ENCODE measurements at places on chromosomes 6 and 20.

DNA sequence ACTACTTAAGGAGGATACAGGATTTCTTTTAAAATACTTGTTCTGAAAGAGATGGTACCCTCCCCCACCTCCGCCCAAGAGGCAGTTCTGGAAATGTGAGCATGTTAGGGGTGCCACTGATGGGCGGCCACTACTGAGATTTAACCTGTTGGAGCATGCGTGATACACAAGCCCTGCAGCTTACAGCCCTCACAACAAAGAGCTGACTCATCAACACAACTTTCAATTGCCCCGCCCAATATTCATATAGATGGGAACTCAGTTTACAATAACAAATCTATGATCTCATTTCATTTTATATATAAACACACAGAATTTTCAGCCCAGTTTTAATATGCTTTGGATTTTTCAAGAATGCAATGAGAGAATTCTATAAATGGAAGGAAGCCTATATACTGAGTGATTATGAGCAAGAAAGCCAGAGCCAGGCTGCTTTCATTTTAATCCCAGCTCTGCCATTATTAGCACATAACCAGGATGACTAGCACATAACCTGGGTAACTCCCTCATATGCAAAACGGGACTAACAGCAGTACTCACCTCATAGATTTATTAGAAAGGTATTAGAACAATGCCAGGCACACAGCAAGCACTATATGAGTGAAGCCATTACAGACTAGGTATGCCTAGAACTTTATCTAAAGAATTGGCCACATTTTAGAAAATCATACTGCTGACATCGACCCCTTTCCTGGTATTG lies 45.6 kb upstream of the IPCEF1 start:
- no peak for DNase-seq

GRCh38 chr6:80544555-80544954 lies 438.1 kb downstream of the BCKDHB start:
- no peak for DNase-seq

GRCh38 chr6:140414966-140415620 lies 1040.6 kb upstream of the CITED2 start:
- no peak for DNase-seq

DNA sequence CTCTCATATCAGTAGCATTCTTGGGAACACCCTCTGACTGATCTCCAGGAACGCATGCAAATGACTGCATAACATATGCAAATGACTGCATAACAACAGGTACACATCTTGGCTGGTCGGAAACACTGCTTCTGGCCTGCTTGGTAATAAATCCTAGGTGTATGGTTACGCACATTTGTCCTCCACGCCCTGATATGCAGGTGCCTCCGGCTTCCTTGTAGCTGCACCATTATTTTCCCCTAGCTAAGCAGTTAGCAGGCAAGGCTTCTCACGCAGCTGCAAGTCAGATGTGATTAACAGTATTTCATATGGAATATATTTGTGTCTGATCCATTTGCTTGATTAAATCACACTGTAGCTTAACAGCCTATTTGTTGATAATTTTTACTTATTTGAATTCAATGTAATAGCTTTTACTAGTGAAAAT lies 5.9 kb downstream of the RPS6KA2 start:
- no peak for DNase-seq

GRCh38 chr20:36248836-36249235 lies 12.6 kb downstream of the AAR2 start:
- DNase-seq, result no peak

DNA sequence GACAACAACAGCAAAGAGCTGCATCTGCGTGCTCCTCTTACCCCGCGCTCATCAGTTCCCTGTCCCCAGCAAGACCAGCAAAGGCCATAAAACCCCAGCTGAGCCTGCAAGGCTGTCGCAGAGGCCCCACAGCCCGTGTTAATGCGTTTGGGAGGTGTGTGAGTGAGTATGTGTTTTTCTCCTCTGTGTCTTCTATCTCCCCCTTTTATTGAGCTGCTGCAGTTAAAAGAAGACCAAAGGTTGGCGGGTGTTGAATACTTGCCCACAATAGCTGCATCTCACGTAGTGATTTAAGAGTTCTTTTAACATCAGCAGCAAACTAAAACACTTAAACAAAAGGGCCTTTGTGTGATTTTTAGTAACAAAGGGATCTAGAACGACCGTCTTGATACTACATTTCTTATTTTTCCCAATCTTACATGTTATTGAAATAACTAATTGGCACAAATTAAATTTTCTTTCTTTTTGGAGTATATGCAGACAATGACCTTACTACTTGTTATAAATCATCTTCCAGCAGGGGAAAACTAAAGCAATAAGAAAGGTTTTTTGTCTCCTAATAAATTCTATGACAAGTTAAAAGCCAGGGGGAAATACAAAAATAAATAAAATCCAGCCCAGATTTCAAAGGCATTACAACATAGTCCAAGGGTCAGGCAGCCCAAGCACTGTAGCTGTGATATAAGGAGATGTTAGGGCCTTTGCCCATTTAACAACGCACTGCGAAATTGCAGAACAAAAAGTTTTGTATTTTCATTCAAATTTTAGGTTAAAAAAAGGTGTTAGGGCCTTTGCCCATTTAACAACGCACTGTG lies 27.2 kb upstream of the CNKSR3 start:
- no peak for DNase-seq

GRCh38 chr20:19767070-19767469 lies 9.0 kb downstream of the RIN2 start:
- DNase-seq, result no peak

DNA sequence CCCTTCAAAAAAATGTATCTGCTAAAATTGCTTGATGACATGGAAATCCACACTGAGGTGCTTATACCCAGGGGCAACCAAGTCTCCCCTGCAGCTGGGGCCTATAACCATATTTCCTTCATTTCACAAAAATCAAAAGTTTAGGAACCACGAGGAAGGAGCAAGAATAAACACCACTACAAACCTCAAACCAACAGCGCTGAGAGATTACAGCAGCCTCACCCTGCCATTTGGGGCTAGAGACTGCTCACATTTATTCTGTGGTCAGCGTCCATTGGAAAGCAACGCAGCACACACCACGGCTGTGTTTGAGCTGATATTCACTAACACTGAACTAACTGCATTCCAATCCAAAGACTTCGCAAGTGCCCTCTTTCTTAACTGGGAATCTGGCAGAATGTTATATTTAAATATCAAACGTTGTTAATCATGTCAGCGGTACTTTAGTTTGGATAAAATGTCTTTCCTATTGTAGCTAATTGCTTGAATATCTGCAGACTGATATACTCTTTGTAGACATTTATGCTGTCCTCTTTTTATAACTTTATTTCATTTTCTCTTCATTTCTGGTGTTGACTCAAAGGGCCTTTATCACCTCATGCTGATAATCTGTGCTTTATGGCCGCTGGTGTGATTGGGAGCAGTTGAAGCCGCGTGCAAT lies 94.6 kb downstream of the FOXA2 start:
- DNase-seq, result no peak

DNA sequence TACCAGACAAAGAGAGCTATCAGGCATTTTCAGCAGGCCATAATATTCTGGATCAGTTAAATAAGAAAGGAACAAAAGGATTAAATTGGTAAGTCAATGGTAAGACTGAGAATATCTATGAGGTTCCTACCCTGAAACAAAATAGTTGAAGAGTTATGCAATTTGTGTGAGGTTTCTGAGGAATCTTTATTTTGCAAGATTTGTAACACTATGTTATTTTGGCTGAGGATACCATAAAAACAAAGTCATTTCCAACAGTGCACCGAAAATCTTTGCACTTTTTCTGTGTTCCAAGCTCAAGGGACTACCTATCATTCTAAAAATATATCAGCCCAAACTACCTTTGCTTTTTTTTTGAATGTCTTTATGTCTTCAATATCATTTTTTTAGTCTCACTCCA lies 383.3 kb upstream of the CITED2 start:
- no peak for DNase-seq

DNA sequence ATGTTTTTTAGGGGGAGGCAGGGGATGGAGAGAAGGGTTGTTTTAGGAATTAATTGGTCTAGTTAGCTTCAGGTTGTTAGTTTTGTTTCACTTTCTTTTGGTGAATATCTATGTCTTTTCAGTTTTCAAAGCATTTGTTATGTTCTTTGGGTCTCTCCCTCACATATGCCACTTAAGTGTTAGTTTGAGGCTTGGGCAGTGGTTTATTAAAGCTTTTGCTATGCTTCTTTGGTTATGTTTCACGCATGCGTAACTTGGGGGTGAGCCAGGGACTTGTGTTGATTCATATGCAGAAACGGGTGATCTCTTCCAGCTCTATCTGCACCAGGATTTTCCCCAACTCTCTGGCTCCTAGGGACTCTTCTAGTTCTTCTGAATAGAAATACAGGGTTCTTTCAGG lies 11.4 kb upstream of the MMS22L start:
- no peak for DNase-seq

DNA sequence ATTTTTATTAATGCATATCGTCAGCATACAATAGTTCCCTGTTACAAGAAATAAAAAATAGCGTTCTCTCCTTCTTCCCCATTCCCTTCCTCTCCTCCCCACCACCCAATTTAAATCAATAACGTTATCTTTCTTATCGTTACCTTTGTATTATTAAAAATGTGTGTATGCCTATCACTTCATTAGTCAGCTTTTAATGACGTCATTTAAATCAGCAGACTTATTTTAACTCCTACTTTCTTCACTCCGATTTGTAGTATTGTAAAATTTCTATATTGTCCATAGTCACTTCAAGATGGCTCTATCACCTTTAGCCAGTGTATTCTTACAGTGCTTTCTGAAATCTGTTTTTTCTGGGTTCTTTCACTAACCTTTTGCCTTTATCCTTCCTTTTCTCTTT lies 89.1 kb downstream of the MKKS start:
- no peak for DNase-seq

- DNase-seq, result no peak
Observed at GRCh38 chr6:33856655-33857054, 52.9 kb upstream of the MLN start.

GRCh38 chr6:4567141-4567540 lies 209.1 kb upstream of the CDYL start:
- no peak for DNase-seq

DNA sequence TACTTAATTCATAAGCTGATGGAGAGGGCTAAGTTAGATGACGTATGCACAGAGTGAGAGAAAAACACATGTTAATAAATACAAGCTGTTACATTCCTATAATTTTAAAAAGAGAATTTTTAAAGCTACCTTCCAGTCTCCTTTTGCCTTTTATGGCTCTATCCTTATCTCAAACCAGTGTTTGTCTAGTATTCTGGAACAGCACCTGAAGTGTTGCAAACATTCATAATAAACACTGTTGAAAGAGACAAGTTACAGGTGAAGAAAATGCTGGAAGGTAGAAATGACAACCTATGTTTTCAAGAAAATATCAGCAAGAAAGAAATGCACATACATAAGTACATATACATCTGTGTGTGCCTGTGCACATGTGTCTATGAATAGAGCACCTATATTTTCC lies 409.1 kb downstream of the PKHD1 start:
- DNase-seq, result no peak

DNA sequence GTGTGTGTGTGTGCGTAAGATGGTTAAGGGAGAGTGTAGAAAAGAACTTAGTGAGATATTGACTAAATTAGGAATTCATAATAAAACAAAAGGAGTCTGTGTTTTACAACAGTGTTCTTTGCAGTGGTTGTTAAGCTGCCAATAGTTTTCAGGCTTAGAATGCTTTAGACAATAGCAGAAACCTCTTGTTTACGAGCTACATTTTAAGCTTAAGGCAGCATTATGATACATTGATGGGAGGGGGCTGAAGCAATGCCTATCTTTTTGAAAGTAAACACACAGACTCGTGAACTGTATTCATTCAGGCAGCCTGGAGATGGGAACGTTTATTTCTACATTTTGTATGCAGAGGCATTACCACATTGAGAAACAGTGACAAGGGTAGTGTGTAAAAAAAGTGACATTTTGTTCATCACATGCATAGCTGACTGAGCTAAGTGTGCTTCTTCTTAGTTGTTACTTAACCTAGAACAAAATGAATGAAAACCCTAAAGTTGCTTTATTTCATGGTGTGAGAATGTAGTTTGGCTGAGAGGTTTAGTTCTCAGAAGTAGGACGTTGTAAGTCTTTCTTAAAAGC lies 21.2 kb downstream of the CLVS2 start:
- no peak for DNase-seq

GRCh38 chr20:51481341-51481914 lies 61.1 kb downstream of the NFATC2 start:
- DNase-seq, result no peak

GRCh38 chr20:44600758-44601201 lies 18.4 kb downstream of the PKIG start:
- DNase-seq, result no peak

DNA sequence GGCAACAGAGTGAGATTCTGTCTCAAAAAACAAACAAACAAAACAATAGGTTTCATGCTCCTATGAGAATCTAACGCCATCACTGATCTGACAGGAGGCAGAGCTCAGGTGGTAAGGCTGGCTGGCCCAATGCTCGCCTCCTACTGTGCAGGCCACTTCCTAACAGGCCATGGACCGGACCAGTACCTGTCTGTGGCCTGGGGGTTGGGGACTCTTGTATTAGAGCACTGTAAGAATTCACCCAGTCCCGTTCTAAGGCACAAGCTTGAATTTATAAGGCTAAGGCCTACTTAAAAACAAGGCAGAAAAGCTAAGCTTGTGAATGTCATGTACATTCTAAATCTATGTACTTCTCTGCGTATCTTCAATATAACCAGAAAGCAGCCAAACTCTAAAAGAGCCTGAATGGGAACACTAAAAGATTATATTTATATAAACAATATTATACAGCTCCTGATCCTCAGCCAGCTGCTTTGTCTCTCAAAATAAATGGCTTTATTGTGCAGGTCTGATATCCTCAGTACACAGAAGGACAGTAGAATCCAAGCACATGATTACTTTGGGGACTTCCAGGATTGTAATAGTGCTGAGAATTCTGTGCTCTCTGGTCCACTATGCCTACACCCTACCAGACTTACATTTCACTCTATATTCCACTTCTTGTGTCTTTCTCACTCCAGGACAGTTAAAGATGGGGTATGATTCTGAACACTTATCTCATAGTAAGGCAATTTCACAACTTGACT lies 64.5 kb upstream of the DST start:
- DNase-seq, result no peak

- no peak for DNase-seq
Observed at GRCh38 chr20:24619212-24619611, 149.8 kb downstream of the SYNDIG1 start.

DNA sequence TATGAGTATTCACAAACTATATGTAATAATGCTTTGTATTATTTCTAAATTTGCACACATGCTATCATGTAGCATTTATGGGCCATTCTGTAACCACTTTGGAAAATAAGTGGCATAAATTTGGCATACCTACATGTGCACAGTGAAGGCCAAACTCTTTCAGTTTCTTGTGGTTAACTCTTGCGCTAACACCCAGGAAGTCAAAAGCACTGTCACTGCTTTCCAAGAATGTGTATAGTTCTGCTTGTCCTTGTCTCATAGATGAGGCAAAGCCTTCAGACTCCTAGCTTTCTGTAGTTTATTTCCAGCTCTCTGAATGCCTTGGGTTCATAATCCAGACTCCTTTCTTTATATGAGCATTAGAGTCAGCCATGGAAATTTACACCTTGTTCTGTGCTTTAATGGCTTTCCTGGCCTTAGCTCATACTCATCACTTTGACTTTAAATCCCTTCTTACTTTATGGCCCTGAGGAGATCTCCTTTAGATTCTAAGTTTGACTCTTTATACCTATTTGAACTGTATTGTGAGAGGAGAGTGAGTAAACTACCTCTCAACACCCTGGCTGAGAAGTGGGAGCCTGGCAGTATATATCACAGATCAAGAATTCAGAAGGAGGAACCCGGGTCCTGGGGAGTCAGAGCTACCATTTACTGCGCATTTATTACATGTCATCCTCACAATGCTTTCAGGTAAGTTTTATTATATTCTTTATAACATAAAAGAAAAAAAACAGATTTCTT lies 949 bp upstream of the SLC17A3 start:
- DNase-seq, result no peak

All from SK-N-DZ (cell line).